ENCODE measurements at places on chromosomes 2 and 18.

DNA sequence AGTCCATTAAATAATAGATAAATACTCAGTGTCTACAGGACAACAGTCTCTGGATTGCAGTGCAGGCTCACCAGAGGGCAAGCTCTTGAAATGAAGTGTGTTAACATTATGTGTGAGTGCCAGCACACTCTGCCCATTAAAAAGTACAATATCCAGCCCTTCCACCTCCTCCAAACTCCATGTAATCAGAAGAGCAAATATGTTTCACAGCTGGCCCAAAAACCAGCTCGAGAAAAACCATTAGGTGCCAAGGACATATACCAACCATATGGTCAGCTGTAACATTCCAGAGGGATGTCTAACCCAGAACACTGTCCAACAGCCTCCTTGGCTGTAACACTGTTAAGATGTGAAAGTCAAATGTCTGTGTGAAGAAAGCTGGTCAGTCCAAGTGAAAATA lies 112.2 kb downstream of the ZNF385B start:
- DNase-seq = no peak

DNA sequence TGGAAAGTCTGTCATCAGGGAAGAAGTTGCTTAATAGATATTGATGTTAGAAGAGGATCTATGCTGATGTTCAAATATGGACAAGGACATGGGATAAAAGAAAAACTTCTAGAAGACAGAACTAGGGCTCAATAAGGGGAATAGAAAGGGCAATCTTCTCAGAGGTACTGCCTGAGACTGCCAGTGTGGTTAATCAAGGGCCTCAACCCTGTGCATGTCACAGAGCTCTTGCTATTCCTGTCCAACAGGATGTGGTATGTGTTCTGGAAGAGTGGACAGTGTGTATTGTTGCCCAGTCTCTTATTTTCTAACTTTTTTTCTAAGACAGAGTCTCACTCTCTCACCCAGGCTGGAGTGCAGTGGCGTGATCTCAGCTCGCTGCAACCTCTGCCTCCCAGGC lies 27.8 kb upstream of the RNF125 start:
- no peak for DNase-seq

DNA sequence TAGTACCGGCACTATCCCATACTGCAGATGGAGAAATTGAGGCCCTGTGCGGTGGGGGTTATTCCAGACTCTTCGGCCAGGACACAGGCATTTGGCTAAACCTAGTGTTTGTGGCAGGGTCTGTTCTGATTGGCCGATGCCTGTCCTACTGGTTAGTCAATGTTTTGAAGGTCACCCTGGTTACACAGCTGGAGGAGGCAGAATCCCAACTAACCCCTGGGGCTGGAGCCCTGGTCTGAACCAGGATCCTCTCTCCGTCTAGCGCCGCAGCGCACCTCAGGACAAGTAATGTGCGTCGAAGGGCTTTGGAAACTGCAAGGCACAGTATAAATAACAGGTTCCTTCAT lies 19.4 kb downstream of the TEX44 start:
- DNase-seq = no peak

- no peak for DNase-seq
Observed at GRCh38 chr2:101753720-101754490, 56.4 kb downstream of the MAP4K4 start.

GRCh38 chr2:113157897-113158753 lies 15.6 kb upstream of the PSD4 start:
- DNase-seq = no peak

DNA sequence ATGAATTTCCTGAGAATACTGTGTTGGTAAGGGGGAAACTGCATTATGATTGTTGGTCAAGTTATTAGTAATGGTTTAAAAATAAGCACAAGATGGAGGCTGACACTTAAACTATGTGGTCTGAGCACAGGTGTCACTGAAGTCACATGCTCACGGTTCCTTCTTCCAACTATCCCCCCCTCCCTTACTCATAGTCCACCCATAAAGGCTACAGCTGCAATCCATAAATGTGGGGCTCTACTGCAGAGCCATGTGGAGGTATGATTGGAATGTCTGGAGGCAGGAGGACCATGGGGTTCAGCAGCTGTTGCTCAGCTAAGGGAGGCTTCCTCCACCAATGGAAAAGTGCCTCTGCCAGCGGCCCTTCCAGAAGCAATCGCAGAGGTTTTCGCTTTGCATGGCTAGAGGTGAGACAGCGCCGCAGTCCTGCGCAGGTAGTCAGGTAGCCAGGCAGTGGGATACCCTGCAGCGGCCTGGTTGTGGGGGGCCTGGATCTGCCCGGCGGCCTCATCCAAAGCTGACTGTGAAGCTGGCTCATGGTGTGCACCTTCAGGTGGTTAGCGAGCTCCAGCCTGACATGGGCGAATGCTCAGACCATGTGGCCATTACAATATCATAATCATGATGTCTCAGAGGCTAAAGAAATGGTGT lies 249.6 kb downstream of the DCDC2C start:
- no peak for DNase-seq

GRCh38 chr2:234430871-234431270 lies 66.0 kb downstream of the ARL4C start:
- DNase-seq = no peak

- DNase-seq = peak; percentile 17
Observed at GRCh38 chr2:32772638-32773447, 145.0 kb downstream of the TTC27 start.

- no peak for DNase-seq
Observed at GRCh38 chr18:51342815-51343214, 145.3 kb upstream of the MEX3C start.

- no peak for DNase-seq
Observed at GRCh38 chr18:29912351-29912750, 1130.2 kb downstream of the DSC3 start.
